ENCODE measurements at places on chromosomes 2 and 18.

GRCh38 chr2:207951734-207952470, 73.4 kb downstream of the PLEKHM3 start:
- DNase-seq, result no peak

DNA sequence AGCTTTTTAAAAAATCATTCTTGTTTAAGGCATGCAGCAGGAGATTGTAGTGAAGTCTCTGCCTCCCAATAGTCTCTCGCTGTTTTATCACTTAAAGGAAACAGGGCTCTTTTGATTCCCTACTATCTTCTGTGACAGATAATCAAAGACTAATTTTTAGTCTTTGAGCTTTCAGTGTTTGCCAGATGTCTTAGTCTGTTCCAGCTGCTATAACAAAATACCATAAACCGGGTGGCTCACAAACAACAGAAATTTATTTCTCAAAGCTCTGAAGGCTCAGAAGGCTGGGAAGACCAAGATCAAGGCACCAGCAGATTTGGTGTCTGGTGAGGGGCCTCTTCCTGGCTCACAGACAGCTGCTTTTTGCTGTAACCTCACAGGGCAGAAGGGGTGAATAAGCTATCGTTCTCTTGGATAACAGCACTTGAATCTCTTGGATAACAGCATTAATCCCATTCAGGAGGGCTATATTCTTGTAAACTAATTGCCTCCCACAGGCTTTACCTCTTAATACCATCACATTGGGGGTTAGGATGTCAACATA, 37.8 kb upstream of the STAT4 start:
- peak; percentile 21 for DNase-seq

GRCh38 chr2:27493948-27494283, 1.1 kb downstream of the FNDC4 start:
- DNase-seq, result no peak

DNA sequence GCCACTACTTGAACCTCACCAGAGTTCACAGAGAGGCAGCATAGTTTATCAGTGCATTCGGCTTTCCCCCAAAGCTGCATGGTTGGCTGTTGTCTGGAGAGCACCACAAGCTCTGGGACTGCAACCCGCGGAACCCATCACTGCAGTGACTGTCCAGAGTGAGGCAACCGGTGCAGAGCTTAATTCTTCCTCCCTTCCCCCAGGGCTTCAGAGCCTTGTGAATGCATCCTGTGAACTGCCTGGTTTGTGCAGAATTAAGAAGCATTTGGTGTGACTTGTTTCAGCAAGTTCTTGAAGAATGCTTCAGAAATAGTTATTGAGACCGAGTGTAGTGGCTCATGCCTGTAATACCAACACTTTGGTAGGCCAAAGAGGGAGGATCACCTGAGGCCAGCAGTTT, 99.2 kb upstream of the FOSL2 start:
- no peak for DNase-seq

- no peak for DNase-seq
Measured at GRCh38 chr18:44898498-44898897, 217.8 kb downstream of the SETBP1 start.

- DNase-seq, result no peak
Measured at GRCh38 chr2:185567940-185568339, 170.7 kb upstream of the FSIP2 start.

DNA sequence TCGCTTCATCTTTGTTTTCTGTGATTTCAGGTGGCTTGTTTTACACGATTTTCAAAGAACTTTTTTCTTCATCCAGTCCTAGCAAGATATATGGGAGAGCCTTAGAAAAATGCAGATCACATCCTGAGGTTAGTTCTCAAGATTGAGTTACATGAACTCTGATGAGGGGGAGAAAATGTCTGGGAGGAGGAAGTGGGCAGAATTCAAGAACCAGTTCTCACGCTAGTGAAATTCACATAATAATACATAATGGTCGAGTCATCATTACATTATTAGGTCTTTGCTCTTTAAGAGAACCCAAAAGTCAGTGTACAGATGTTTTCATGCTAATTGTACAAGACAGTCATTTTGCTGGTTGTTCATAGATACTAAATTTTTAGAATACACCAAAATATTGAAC, 7.0 kb downstream of the TIMM21 start:
- DNase-seq, result no peak

DNA sequence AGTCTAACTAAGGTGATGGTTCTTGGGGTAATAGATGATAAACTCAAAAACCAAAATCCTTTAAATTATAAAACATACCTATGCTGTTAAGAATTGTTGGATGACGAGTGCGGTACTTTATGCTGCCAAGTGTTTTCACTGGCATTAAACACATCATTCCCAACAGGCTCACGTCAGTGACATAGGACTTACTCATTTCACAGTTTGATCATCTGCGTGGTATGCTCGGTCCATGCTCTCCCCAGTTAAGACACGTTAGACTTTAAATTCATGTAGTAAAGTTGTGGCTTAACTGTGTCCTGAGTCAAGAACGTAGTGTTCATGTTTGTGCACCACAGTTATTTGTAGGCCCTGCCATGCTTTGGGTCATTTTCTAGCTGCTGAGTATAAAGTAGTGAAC, 125.6 kb upstream of the MYT1L start:
- DNase-seq, result no peak

DNA sequence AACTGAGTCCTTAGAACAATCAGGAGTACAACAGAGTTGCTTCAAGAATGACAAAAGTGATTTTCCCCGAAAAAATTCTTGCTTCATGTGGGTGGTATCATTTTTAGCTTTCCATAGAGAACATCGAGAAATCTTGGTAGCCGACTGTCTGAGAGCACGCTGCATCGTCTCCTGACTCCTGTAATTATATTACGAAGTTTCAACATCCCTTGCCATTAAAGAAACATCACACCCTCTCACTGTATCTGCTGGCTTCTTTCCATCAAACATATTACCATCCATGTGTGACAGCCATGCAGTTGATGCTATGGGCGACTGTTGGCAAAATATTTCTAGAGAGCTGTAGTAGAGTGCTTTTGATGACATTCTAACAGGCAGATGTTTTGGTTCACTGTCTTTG, 311.2 kb downstream of the CMPK2 start:
- DNase-seq, result no peak

GRCh38 chr2:170514140-170514539, 201.0 kb upstream of the SP5 start:
- no peak for DNase-seq

DNA sequence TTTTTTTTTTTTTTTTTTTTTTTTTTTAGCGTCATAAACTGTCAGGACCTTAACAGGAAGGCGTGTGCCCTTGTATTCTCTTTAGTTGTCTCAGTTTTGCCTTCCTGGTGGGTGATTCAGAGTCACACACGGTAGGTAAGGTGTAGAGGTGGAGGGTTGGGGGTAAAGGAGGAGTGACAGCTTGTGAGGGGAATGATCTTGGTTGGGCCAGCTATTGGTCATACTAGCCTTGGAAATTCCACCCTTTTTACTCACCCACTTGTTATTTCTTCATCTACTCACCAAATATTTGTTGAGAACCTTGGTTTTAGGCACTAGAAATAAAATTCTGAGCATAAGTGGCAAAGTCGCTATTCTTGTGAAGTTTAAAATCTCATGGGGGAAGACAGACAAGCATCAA, 22.2 kb downstream of the SMIM21 start:
- no peak for DNase-seq

- no peak for DNase-seq
Measured at GRCh38 chr2:56741601-56742102, 557.9 kb downstream of the CCDC85A start.
